HS-5 (cell line): ENCODE measurements at places on chromosomes 5 and 9.

DNA sequence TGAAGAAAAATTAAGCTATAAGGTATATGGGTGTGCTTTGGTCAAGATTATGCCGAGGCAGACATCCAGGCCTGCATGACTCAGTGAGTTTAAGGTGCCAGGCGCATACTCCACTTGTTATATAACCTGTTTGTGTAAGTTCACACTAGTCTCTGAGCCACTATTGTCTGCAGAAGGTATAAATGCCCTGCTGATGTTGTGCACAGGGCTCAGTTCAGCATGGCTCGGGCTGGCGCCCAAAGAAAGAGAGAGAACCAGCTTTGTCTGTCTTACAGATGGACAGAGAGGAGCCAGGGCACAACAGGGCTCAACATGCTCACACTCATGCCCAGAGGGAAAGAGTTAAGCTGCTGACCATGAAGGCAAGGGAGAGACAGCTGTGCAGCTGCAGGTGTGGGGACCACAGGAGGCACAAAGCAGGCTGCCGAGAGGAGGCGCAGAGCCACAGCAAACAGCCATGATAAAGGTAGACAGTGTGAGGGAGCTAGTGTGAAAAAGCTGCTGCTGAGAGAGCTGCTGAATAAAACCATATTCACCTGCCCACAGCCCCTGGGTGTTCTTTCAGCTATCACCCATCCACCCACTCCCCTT lies 1587.6 kb upstream of the C9orf72 start:
- DNase-seq, result no peak

DNA sequence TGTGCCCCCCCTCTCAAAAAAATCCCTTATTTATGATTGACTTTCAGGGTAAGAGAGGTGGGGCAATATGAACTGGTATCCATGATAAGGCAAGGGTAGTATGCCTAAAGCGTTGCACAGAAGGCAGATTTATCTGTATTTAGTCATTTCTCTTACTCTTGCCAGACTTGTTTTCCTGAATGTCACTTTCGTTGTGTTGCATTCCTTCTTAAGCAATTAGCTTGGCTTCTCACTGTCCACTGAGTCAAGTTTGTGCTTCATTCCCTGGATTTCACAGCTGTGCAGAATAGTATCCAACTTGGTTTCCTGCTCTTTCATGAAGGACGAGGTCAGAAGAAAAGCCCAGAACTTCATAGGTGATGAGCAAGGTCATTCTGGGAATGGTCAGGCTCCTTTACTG lies 301.5 kb upstream of the ACTBL2 start:
- no peak for DNase-seq

DNA sequence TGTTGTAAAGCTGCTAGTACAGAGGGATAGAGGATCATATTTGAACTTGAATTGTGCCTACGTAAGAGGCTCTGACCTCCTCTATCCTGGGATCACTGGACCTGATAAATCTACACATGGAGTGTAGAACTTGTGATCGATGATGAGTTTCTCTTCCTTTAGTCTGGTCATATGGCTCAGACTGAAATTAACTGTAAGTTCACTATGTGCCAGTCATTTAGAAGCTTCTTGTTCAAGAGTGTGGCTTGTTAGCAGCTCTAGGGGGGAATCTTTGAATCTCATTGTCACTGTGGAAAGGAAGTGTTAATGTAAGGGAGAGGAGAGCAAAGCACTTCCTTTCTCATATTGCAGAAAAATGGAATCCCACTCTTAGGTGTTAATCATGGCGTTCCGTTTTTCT lies 12.1 kb downstream of the ZBTB34 start:
- DNase-seq, result no peak

- DNase-seq, result no peak
Measured at GRCh38 chr5:76920491-76920890, 32.4 kb upstream of the CRHBP start.

- no peak for DNase-seq
Measured at GRCh38 chr5:96742538-96742937, 65.2 kb downstream of the ERAP1 start.

DNA sequence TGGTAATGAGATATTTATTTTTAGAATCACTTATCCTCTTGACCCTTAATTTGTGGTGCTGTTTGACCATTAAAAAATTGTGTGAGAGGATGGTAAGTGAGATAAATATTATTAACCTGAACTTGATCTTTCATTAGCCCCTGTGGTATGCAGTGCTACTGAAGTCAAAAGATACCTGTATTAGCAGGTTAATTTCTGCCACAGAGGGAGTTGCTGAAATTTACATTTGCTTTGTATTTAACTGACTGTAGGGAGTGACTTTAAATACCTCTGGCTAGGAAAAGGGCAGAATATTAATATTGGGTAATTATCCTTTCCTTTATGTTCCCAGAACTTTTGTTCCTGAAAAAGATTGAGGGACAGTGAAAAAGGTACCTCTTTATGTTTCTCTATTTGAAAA lies 133.6 kb downstream of the CHSY3 start:
- no peak for DNase-seq

GRCh38 chr5:92019376-92019990 lies 636.4 kb upstream of the ARRDC3 start:
- DNase-seq, result peak; percentile 31

DNA sequence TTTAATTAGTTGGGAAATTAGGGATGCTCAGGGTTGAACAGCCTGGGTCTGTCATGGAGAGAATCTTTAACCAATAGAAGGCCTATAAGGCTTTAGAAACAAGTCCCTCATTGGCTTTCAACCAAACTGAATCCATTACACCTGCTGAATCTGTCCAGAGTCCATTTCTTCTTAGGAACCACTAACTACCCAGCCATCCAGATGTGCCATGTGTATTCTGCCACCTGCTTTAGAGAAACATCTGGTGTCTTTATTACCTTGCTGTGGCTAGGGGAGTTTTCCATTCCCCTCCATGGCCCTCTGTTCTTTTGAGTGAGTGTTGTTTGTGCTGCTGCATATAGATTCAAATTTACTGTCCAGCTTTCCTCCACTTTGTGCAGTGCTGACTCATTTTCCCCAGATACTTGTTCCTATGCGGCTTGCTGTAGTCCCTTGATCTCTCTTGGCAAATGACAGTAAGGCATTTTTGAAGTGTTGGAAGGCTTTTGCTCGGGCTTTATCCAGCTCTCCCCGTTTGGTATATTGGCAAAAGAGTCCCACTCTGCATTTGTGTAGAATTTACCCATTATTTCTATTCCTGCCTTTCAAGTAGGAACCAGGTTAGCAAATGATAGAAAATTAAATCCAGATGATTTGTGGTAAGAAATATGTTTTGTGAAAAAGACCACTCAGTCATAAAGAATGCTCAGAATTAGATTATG lies 54.6 kb downstream of the NLN start:
- peak; percentile 57 for DNase-seq

DNA sequence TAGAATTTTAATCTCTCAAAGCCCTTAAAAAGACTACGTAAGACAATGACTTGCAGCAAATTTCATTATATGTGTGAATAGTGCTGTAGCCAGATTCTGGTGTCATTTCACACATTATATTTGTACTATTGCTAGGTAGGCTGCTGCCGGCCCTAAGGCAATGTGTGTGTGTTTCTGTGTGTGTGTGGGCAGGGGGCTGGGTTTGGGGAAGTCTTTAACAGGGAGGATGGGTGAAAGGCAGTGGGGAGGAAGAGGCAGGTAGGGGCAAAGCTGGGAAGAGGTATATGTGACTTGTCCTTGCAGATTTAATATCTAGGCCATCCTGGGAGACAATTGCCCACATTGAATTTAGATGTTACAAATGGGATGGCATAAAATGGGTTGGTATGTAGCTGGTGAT lies 130.8 kb downstream of the MACIR start:
- no peak for DNase-seq

DNA sequence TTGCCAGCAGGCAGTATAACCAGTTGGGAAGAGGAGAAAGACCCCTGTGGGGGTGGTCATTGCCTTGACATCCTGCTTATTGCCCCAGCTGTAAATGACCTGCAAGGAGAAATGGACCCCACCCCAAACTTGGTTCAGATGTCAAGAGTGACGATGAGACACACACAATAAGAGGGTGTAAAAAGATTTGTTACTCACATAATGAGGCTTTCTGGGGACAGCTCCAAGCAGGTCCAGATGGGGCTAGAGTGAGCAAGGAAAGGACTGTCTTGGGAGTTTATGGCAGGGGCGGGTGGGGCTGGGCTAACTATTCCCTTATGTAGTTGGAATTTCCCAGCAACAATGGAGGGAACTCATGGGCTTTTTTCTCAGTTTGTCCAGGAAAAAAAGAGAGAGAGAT lies 24.1 kb downstream of the ZNF484 start:
- no peak for DNase-seq

GRCh38 chr9:79877943-79878602 lies 306.3 kb downstream of the TLE4 start:
- no peak for DNase-seq

- no peak for DNase-seq
Measured at GRCh38 chr5:55033568-55033967, 9.5 kb downstream of the GZMK start.

DNA sequence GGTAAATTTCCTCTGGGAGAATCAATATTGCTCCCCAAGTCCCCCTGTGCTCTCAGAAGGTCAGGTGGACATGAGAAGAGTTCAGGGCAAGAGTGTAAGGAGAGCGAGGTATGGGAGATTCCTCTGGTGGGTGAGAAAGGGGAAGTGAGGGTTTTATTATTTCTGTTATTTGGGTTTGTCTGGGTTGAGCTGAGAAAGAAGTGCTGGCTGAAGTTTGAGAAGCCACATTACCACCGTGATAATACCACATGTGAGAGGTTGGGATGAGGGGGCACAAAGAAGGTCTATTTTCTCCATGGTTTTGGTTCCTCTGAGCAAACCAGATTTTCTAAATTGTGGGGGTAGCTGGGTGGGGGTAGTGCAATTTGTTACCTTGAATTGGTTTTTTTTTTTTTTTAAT lies 350.4 kb downstream of the OSTF1 start:
- no peak for DNase-seq

GRCh38 chr5:57450991-57451876 lies 31.4 kb downstream of the ACTBL2 start:
- DNase-seq, result no peak

- no peak for DNase-seq
Measured at GRCh38 chr9:77386187-77386586, 208.9 kb downstream of the VPS13A start.
